ENCODE measurements at places on chromosomes 3 and 15.

GRCh38 chr15:72614810-72615532 lies 39.5 kb upstream of the GOLGA6B start:
- no peak for DNase-seq

GRCh38 chr15:80160570-80161156 lies 7.9 kb downstream of the FAH start:
- DNase-seq, result peak; percentile 97

DNA sequence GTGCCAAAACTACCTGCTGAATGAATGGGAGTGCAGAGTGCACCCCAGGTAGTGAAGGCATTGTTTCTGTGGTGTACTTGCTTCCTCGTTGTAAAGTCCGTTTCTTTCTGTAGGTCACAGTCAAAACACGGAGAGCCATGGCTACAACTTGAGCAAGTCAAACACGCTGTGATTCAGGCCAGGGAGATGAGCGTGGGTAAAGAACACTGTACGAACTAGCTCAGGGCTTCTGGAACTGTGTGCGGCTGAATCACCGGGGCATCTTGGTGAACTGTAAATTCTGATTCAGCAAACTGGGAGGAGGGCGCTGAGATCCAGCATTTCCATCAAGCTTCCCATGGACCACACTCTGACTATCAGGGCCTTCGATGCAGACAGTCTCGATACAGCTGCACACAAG lies 5.0 kb upstream of the TNK2 start:
- DNase-seq, result no peak

DNA sequence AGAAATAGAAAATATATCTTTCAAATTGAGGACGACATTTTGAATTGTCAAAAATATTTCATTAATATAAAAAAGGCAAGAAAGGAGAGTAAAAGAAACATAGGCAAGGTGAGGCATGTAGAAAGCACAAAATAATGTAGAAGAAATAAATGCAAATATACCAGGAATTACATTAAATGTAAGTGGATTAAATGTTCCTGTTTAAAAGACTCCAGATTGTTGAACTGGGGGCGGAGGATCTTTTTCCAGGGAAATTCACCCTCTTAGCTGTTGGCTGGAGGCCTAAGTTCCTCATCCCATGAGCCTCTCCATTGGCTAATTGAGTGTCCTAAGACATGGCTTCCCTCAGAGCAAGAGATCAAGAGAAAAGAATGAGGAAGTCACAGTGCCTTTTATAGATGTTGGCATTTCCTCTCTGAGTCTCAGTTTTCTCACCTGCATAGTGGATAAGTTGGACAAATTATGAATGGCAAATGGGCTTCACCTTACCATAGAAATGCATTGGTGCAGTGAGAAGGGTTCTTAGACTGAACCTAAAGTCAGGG lies 147.4 kb upstream of the SMAD3 start:
- DNase-seq, result no peak

DNA sequence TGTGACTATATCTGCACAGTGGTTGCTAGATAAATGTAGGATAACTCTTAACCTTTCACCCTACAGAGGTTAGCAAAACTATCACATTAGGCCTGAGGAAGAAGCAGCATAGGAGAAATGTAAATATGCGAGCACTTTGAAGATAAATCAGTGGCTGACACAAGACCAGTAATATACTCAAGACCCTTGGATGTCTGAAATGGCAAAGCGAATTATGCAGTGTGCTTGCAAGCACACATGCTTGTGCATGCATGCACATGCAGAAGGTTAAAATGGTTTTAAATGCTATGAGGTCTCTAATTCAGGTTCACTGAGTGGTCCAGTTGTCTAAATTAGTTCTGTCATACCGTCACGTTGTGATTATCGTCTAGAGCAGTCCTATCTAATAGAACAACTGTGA lies 13.6 kb upstream of the UTS2B start:
- no peak for DNase-seq

GRCh38 chr3:143414571-143415253 lies 295.1 kb downstream of the CHST2 start:
- DNase-seq, result no peak

DNA sequence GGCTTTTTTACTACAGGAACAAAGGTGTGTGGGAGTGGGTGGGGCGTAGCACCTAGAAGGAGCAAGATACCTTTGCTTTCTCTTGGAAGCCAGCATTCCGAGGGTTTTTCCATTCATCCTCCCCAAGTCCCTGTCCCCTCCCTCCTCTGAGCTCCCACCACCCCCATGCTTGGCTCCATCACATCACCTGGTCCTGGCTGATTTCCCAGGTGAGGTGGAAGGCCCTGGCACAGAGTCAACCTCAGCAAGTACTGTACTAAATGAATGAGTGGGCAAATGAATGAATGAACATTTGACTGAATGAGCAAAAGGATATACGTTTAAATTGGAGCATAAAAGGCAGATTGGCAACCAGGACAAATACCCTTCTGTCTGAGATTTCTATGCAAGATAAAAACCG lies 45.4 kb downstream of the DZIP1L start:
- DNase-seq, result no peak

- no peak for DNase-seq
Observed at GRCh38 chr3:177622520-177622919, 425.2 kb upstream of the TBL1XR1 start.

GRCh38 chr3:71065764-71066013 lies 517.8 kb downstream of the FOXP1 start:
- no peak for DNase-seq

- no peak for DNase-seq
Observed at GRCh38 chr3:60912142-60912541, 339.1 kb downstream of the FHIT start.

Data from bone marrow (tissue), 2 donors.